Stimulated activated CD8-positive, alpha-beta memory T cell treated with anti-CD3 and anti-CD28 coated beads, Interleukin-7, amount 100 ng/mL, for 1 hour (primary cell): ENCODE measurements at places on chromosomes 5 and 9.

- DNase-seq = no peak
These were observed 30.2 kb downstream of the TGFBI start for GRCh38 chr5:136058972-136059354.

GRCh38 chr5:68646144-68646543, 430.6 kb downstream of the PIK3R1 start:
- DNase-seq = no peak

- DNase-seq = no peak
These were observed 29.8 kb downstream of the TARS1 start for GRCh38 chr5:33470544-33470943.

- no peak for DNase-seq
These were observed 57.1 kb downstream of the RAB3C start for GRCh38 chr5:58640011-58640410.

- DNase-seq = no peak
These were observed 505.9 kb upstream of the MEF2C start for GRCh38 chr5:89388872-89389271.

DNA sequence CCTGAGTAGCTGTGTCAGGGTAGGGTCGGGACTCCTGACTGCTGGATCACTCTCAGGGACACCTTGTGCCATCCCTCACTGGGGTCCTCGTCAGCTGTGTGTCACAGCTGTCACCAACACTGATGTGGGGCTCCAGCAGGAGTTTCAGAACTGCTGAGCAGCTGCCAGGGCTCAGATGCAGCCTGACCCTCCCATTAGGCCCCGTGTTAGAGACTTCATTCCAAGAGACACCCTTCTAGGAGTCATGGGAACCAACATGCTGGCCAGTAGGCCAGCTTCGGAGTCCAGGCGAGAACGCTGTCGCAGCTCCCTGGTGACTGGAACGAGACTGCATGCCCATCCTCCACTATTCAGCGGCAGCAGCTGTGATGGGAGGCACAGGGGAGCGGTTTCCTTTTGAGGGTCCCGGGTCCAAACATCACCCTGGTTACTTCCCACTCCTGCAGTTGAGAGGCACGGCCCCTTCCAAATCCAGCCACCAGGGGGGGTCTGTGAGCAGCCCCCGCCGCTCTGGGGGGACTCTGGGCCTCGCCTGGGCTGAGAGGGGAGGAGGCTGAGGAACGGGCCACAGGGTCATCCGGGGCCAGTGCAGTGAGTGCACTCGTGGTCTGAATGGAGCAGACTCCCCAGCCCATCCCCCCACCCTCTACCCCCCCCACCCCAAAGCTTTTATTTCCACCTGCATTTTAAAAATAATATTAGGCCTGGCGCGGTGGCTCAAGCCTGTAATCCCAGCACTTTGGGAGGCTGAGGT, 12.6 kb upstream of the TCF7 start:
- peak; percentile 56 for DNase-seq

DNA sequence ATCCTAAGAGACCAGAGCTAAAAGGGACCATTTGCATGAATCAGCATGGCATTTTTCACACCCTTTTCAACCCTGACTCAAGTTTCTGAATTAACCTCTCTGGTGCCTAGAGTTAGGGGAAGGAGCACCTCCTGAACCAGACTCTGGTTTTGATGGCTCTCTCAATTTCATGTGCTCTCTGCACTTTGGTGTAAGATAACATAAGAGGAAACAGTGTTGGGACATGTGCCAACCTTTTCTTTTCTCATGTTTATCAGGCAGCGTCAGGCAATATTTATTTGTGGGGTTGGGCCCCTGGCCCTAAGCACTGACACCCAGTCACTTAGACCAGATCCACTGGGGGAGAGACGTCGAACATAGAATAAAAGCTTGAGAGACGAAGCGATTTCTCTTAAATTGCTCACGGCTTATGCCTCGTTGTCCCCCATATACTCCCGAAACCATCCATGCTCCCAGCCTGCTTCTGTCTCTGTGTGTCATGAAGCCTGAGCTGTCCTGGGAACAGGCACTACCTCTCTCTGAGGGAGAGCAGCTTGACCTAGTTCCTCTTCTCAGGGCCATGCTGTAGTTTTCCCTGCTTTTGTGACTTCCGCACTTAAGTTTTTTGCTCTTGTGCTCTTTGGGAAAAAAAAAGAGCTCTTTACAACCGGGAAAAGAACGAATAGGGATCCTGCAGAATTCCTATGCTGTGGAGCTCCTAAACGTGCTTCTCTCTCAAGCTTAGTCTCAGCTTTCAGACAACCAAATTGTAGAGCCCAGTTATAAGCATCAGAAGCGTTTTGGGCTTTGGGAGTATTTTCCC, 195.7 kb downstream of the NR3C1 start:
- DNase-seq = no peak

- no peak for DNase-seq
These were observed 33.2 kb downstream of the TTLL11 start for GRCh38 chr9:122059955-122060324.

- DNase-seq = no peak
These were observed 1575.9 kb downstream of the EFNA5 start for GRCh38 chr5:106094839-106095238.

DNA sequence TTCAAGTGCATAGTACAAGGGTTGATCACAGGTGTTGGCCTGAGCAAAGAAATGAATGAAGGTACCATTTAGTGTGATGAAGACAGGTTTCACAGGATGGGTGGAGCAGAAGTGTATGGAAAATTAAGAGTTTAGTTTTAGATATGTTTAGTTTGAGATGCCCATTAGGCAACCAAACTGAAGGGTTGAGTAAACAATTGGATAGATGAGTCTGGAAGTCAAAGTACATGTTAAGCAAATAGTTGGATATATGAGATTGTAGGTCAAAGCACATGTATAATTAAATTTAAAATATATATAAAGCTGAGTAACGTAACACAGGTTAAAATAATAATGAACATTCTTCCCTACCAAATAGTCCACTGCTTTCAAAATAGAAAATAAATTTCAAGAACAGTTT, 237.1 kb upstream of the PCSK5 start:
- DNase-seq = no peak

GRCh38 chr9:33234511-33235467, 5.2 kb upstream of the SPINK4 start:
- DNase-seq = no peak

DNA sequence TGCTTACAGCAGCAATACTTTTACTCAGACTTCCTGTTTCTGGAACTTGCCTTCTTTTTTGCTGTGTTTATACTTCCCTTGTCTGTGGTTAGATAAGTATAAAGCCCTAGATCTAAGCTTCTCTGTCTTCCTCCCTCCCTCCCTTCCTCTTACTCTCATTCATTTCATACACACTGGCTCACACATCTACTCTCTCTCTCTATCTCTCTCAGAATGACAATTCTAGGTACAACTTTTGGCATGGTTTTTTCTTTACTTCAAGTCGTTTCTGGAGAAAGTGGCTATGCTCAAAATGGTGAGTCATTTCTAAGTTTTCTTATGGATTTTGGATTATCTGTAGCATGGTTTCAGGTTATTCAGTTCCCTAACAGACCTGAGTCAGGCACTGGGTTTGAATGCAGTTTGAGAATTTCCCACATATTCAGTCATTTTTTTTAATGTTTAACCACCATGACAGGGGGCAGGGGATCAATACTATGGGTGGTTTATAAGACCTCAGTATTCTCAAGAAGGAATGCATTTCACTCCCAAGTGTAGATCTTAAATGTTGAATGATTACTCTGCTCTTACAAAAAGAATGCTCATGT, at the start of gene IL7R:
Gene IL7R (plus strand): TSS at position 127 of the 587 bp plus-strand sequence. CDS start 87 bp downstream, at position 214.
- DNase-seq = no peak

GRCh38 chr9:33125871-33126823, 41.0 kb downstream of the B4GALT1 start:
- no peak for DNase-seq

GRCh38 chr5:135218486-135218755, 180.6 kb downstream of the MACROH2A1 start:
- no peak for DNase-seq

- no peak for DNase-seq
These were observed 133.3 kb downstream of the ADAMTS16 start for GRCh38 chr5:5273398-5273797.

GRCh38 chr9:134748591-134748990, 107.0 kb downstream of the COL5A1 start:
- no peak for DNase-seq

- no peak for DNase-seq
These were observed 58.0 kb upstream of the SPATA31C2 start for GRCh38 chr9:88196142-88196790.

DNA sequence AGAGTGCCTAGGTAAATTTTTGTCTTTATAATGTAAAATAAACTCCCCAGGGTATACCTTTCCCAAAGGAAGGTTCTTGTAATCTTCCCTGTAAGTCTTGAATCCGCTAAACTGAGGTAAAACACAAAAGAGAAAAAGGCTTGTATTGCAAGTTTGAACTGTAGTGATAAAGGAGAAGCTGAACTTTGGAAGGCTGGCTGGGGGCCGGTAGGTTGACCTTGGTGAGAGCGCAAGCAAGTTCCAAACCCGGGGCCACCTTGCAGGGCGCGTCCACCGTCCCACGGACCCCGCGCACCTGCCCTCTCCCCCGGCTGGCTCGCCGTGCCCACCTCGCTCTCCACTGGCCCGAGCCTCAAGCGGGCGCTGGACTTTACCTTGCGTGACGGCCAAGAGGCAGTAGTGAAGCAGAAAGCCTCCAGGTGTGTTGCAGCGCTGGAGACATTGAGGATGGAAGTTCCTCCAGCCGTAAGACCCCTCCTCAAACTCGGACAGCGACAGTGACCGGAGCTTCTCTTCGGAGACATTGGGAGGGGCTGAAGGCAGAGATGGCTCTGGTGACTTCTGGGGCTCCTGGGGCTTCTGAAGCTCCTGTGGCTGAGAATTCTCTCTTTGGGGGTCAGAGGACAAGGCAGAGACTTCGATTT, 428 bp downstream of the SLCO4C1 start:
- DNase-seq = no peak

DNA sequence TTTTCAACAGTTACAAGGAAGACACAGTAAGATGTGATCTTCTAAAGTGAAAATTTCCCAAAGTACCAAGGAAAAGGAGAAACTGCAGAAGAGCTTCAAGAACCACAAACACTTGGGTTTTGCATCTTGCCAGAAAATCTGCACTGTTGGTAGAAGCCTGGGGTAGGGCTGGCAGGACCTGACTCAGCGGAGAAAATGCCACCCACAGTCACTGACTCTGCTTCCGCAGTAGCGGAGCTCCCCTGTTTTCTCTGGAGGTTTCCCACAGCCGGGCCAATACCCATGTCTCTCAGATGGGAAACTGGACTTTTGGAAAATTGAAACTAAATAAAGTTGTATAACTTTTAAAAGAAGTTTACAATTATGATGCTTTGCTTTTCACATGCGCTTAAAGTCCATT, 104.2 kb downstream of the MEF2C start:
- no peak for DNase-seq

DNA sequence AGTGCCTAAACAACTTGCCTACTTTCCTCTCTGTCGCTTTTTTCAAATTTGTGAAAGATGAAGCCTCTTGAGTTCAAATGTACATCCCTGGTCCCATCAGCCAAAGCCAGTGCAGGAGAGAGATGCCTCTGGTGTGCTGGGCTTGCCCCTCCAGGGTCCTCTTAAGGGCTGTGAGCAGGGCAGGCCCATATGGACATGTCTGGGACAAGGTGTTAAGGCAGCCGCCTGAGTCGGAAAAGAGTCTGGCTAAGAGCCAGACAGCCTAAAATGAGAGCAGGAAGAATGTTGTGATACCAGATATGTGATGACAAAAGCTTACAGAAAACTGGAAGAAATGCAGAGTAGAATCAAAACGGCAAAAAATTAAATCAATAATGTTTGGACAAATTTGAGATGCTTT, 72.5 kb downstream of the APTX start:
- no peak for DNase-seq

- DNase-seq = no peak
These were observed 174.6 kb downstream of the MAPKAP1 start for GRCh38 chr9:125532412-125532811.

DNA sequence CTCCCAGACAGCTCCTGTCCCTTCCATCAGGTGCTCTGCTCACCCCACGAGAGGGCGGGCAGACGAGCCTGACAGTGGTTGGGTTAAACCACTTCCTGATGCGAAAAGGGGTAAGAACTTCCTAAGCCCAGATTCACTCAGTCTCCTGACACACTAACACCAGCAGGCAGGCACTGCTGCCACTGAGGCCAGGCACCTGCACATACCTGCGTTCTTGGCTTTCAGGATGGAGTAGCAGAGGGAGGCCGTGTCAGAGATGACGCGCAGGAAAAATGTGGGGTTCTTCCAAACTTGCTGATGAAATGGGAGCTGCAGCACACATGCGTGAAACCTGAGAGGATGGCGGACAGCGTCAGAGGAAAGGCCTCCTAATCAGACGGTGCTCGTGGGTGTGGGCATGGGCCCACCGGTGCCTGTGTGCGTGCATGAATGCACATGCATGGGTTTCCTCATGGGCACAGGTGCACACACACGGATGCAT, 29.9 kb downstream of the SLC6A18 start:
- peak; percentile 9 for DNase-seq

DNA sequence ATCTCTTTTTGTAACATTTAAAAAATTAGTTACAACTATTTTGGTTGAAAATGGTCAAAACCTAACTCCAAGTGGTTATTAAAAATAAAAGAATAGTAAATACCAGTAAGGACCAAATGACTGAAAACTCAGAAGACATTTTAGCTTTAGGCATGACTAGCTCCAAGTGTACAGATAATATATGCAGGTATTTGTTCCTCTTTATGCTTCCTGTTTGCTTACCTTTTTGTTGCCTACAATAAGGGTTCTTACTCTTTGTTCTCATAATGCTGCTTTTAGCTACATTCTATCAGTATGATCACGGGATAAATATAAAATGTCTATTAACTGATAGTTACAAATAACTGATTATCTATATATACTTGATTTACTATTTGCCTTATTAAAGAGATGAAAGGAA, 259.6 kb downstream of the CDH12 start:
- DNase-seq = no peak

DNA sequence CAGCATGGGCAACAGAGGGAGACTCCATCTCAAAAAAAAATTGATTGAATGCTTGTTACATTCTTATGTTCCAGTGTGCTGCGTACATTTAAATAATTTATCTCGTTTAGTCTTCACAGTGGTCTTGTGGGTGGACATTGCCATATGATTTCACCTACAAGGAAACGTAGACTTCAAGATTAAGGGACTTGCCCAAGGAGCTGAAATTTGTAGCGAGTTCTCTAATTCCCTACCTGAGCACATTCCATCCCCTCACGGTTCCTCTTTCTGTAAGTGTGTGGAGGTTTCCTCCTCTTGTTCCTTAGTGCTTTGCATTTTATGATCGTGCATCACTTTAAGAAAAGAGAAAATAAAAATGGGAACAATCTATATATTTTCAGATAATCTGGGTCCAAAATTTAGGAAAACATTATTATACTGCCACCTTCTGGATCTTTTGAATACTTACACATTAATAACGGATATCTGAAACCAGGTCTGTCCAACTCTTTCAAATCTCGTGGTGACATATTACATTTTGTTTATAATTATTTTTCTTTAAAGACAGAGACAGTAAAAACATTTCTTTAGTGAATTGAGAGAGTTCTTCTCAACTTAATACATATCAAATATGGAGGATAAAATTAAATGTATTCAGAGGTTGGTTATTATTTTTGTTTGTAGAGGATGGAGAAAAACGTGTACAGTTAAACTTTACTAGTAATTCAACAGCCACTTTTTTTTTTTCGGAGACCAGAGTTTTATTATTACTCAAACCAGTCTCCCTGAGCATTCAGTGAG, 29.9 kb upstream of the C7 start:
- no peak for DNase-seq

- no peak for DNase-seq
These were observed 22.3 kb downstream of the TCF7 start for GRCh38 chr5:134136771-134137170.
